Urinary bladder (tissue), 4 donors: ENCODE measurements at places on chromosomes 3 and 15. TPM values are rescaled to one million over a fixed set of nuclear protein-coding genes. Genes with fewer than 3 reads are reported as not detected.

GRCh38 chr15:34717729-34718128, 37.1 kb downstream of the GJD2 start:
- no peak for DNase-seq

DNA sequence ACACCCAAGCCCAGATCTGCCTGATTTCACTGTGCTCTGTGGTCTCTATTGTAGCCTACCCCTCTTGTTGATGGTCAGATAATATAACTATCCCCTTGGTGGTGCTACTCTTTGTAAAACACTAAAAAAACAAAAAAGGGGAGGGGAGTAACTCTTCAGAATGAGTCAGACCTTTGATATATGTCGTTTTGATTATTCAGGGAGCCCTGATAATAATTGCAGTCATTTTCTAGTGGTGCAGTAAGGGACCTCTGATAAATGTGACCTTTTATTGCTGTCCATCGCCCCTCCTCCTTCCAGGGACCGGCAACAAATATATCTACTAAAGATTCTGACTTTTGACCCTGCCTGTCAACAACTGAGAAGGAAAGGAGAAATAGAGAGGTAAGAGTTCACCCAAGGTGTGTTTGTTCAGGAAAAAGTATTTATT, 45.1 kb upstream of the MAGI1 start:
- no peak for DNase-seq

CCDC33 gene
- polyA plus RNA-seq = 0.25 TPM

GRCh38 chr3:57066471-57066870, 6.0 kb downstream of the SPATA12 start:
- no peak for DNase-seq

DNA sequence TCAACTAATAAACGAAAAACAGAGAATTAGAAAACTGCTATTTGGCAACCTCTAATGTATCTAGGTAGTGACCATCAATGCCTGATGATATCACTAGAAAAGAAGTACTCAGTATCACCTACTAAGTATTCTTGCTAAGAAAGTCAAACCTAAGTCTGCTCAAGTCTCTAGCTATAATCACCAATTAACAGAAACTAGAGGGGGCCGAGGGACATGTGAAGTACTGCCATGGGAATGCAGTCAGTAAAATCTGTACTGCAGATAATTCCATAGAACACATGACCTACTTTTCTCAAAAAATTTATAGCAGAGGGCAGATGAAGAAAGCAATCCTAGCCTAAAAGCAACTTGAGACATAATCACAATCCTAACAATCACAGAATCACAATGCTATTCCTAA, 51.4 kb downstream of the CPEB1 start:
- DNase-seq = no peak

PDZRN3 gene
- polyA plus RNA-seq = 98.0 TPM

DNA sequence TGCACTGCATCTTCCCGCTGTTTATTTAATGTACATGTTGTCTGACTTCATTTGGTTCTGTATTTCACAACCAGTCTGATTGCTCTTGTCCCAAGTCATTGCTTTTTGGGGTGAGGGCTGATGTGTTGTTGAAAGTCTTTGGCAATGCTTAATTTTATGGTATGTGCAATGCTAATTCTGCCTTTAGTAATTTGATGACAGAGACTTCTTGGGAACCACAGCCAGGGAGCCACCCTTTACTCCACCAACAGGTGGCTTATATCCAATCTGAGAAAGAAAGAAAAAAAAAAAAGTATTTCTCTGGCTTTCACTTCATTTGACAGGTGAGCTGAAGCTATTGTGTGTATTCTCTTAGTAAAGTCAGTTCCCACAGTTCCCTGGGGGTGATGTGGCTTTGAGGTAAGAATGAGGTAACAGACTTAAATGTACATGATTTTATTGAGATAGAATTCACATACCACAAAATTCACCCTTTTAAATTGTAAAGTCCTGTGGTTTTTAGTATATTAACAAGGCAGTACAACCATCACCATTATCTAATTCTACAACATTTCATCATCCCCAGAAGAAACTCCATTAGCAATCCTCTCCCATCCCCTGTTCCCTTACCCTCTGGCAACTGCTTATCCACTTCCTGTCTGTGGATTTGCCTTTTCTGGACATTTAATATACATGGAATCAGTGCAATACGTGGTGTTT, 97.3 kb downstream of the SLCO3A1 start:
- no peak for DNase-seq

DNA sequence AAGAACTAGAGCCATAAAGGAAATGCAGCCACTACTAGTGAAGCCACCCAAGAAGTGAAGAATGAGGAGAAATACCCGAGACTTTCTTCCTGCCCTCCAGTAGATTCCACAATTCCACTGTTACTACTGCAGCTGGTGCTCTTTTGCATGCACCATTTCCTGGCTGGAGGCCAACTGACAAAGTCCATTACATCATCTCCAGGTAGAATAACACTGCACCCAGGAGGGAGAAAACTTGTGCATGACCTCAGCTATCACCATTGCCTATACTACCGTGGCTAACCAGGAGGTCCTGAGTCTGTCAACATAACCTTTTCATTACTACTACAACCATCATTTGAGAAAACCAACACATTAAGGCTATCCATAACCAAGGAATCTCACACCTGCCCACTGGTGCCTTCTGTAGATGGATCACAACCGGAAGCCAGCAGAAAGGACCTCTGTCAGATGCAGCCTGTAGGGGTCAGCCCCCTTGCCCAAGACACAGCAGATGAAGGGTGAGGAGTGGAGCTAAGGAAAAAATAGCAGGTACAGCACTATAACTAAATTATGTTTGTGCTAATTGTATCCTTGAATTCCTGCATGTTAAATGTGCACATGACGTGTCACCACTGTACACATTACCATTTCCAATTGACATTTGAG, 200.8 kb upstream of the C2CD4B start:
- DNase-seq = no peak

DNA sequence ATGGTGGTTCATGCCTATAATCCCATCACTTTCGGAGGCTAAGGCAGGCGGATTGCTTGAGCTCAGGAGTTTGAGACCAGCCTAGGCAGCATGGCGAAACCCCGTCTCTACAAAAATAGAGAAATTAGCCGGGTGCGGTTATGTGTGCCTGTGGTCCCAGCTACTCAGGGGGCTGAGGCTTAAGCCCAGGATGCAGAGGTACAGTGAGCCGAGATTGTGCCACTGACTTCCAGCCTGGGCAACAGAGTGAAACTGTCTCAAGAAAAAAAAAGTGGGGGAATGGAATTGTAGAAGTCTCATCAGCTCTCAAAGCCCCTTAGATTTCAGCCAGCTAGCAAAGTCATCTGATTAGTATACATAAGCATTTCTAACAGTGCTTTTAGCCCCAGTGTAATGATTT, 33.2 kb downstream of the TIPARP start:
- DNase-seq = no peak

- no peak for DNase-seq
These were observed 6.8 kb upstream of the MFSD1 start for GRCh38 chr3:158794936-158795518.

- DNase-seq = no peak
These were observed 21.5 kb upstream of the FSTL1 start for GRCh38 chr3:120472121-120472844.

- DNase-seq = no peak
These were observed 169.9 kb downstream of the SHQ1 start for GRCh38 chr3:72678380-72678779.

PPP1R14D gene
- not detected for polyA plus RNA-seq
